ENCODE measurements at places on chromosomes 16 and 17. TPM values are rescaled to one million over a fixed set of nuclear protein-coding genes. Genes with fewer than 3 reads are reported as not detected.

DNA sequence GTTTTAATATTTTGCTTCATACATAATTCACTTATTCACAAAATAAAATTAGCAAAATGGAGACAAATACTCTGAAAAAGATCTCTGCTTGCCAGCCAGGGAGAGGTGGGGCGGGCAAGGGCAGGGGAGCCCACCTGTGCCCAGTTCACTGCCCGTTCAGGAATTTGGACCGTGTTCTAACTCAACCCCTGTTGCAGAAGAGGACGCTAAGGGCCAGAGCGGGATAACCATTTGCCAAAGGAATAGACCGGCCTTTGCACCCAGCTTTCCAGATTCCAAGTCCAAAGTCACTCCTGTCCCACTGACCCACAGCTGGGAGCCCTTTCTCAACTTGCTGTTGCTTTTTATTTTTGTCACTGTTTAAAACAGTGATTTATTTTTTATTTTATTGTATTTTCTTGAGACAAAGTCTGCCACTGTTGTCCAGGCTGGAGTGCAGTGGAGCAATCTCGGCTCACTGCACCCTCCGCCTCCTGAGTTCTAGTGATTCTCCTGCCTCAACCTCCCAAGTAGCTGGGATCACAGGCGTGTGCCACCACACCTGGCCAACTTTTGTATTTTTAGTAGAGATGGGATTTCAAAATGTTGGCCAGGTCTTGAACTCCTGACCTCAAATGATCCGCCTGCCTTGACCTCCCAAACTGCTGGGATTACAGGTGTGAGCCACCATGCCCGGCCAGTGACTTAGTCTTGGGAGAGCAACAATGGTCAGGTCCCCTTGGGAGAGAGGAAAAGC lies 2.7 kb upstream of the PIEZO1 start:
- DNase-seq: no peak

GRCh38 chr17:63753215-63753614 lies 11.6 kb upstream of the STRADA start:
- no peak for DNase-seq

DNA sequence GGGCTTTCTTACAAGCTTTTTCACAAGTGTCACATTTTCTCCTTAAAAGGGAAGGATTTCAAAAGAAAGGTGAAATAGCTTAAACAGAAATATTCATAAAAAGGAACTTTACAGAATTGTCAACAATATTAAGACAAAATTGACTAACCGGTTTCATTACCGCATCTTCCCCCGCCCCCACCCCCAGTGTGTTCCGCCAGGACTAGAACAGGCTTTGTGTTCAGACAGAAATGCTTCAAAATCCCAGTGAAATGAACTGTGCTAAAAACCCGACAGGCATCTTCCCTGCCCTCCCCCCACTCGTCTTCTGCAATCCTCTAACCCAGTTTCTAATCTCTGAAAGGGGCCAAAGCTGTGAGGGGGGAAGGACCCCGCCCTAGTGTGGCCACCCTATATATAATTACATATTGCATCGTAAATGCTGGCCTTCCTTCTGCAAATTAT lies 990 bp upstream of the ROGDI start:
- DNase-seq: no peak

- DNase-seq: no peak
Observed at GRCh38 chr16:81732699-81733098, 46.4 kb upstream of the PLCG2 start.

GRCh38 chr17:78019976-78020716 lies 61.6 kb downstream of the TNRC6C start:
- no peak for DNase-seq

- DNase-seq: peak; percentile 92
Observed at GRCh38 chr17:82351713-82352488, 7.1 kb upstream of the TEX19 start.

DNA sequence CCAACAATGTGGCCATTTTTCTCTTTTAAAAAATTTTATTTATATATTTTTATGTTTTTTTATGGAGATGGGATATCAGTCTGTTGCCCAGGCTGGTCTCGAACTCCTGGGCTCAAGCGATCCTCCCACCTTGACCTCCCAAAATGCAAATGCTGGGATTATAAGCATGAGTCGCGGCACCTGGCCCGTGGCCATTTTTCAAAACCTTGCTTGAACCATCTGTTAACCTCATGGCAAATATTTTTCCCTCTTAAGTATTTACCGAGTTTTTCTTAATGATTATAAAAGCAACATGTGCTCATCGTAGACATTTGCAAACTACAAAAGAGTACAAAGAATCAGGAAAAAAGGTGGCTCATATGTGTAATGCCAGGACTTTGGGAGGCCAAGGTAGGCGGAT lies 127.6 kb downstream of the ABCC6 start:
- no peak for DNase-seq

The POLR2A gene
- total RNA-seq: 193 TPM

The KCNG4 gene
- total RNA-seq: not detected

The C17orf78 gene
- not detected for total RNA-seq

The TNP2 gene
- not detected for total RNA-seq
